NCI-H1092 treated with DMSO at 0.1 percent for 48 hours (cell line): ENCODE measurements at places on chromosomes 1 and 21.

DNA sequence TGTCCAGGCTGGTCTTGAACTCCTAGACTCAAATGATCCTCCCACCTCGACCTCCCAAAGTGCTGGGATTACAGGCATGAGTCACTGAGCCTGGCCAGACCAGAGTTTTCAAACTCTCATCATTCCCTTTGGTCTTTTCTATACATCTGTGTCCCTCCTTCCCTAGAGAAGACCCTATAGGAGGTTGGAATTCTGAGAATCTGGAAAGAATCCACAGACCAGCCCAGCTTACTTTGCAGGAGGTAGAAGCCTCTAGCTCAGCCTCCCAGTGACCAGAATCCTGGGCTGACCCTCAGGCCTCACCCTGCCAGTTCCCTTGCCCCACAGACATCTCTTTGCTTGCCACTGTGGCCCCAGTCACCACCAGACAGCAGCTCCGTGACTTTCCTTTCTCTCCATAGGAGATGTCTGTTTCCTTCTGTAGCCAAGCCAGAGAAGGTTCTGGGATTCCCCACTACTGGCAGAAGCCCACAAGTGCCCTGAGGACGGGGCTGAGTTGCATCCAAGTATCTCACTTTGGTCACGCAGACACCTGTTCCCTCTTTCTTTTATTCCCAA, 34.7 kb upstream of the KHDRBS1 start:
- no peak for DNase-seq

DNA sequence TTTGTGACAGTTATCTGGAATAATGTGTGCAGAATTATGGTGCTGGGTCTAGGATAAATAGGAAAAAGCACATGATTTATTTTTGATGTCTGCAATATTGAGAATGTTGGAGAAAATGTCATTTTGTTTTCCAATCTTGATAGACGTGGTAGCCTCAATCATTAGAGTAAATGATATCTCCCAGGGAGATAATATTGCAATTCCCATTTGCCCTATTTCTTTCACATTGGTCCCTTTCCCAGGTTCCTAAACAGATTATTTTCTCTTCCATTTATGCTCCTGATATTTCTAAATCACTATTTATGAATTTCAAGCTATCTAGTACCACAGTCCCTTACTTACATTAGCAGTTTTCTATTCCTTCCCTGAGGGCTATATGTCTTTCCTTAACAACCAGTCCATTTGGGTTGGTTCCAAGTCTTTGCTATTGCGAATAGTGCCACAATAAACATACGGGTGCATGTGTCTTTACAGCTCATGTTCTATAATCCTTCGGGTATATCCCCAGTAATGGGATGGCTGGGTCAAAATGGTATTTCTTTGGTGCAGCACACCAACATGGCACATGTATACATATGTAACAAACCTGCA, 447.3 kb downstream of the PLA2G4A start:
- DNase-seq = no peak

GRCh38 chr1:186806477-186806876, 22.3 kb upstream of the PLA2G4A start:
- no peak for DNase-seq

DNA sequence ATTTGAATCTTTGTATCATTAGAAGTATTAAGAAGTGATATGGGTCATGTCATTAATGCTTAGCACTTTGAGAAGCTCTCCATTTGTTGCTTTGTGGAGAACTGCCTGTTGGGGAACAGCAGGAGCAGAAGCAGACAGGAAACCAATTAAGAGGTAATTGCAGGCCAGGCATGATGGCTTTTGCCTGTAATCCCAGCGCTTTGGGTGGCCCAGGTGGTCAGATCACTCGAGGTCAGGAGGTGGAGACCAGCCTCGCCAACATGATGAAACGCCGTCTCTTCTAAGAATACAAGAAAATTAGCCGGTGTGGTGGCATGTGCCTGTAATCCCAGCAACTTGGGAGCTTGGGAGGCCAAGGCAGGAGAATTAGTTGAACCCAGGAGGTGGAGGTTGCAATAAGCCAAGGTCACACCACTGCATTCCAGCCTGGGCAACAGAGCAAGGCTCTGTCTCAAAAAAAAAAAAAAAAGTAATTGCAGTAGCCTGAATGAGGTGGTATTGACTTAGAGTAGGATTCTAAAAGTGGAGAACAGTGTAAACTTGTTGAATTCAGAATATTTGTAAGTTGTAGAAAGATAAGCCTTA, 57.8 kb upstream of the FASLG start:
- DNase-seq = no peak

- no peak for DNase-seq
Observed at GRCh38 chr21:42040411-42041180, 30.4 kb upstream of the ZBTB21 start.

GRCh38 chr1:85799737-85800136, 91.5 kb upstream of the ZNHIT6 start:
- DNase-seq = no peak

DNA sequence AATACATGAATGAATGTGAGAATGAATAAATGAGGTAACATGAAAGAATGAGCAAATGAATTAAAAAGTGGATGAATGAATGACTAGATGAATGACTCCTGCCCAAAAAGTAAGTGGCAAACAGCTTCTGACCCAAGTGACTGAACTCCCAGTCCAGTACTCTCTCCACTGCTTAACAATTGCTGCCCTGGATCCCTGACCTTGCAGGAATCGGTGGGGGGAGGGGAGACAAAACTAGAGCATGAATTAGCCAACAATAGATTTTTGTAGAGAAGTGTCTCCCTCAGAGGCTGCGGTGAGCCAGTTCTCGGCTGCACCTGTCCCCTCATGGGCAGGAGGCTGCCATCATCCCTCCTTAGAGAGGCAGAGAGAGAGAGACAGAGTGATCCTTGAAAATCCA, 5.9 kb upstream of the GRIK3 start:
- peak; percentile 58 for DNase-seq

DNA sequence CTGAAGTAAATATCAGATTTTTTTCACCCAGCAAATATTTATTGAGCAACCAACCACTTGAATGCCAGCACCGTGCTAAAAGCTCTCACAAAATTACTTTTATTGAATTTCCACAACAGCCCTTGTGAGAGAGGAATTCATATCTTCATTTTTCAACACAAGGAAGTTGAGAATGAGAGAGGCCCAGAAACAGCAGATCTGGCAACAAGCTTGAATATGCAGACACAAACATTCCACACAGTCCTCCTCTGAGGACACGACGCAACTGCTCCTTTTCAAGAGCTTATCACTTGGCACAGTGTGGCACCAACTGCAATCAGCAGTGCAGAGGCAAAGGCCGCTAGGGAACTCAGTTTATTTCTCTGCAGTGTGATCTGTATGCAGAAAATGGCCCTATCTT, 32.2 kb upstream of the IFNAR2 start:
- no peak for DNase-seq

DNA sequence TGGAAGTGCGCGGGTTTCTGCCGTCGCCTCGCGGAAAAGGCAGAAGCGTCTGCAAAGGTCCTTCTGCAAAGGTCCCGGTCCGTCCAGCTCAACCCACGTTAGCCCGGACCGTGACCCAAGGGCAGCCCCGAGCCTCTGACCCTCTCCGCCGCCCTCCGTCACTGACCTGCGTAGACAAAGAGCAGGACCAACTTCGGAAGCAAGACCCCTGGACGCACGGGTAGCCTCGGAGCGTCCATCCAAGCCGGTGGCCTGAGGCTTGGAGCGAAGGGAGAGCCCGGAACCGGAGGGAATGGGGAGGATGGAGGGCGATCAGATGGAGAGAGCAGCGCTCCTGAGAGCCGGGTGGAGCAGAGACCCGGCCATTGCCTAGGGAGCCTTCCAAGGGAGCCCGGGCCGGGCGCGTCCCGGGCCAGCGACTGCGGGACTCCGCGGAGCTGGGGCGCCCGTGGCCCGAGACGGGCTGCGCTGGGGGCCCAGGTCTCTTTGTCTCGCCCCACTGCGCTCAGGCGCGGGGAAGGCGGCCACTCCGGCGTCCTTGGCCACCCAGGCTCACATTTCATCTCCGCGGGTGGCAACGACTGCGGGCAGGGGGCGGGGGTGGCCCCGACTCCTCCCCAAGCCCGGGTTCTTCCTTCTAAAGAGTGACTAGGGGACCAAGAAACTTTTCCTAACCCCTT, at the start of gene CYYR1:
Gene CYYR1 (minus strand): TSS at position 585 of the 680 bp plus-strand sequence. CDS start 346 bp downstream, at position 239.
- peak; percentile 70 for DNase-seq

DNA sequence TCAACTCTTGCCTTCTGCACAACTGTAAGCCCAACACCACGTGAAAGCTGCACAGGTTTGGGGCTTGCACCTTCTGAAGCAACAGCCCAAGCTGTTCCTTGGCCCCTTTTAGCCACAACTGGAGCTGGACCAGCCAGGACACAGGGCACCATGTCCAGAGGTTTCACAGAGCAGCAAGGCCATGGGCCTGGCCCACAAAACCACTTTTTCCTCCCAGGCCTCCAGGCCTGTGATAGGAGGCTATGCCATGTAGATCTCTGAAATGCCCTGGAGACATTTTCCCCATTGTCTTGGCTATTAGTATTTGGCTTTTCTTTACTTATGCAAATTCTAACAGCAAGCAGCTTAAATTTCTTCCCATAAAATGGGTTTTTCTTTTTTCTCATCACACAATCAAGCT, 126.1 kb downstream of the SLC44A5 start:
- DNase-seq = no peak

DNA sequence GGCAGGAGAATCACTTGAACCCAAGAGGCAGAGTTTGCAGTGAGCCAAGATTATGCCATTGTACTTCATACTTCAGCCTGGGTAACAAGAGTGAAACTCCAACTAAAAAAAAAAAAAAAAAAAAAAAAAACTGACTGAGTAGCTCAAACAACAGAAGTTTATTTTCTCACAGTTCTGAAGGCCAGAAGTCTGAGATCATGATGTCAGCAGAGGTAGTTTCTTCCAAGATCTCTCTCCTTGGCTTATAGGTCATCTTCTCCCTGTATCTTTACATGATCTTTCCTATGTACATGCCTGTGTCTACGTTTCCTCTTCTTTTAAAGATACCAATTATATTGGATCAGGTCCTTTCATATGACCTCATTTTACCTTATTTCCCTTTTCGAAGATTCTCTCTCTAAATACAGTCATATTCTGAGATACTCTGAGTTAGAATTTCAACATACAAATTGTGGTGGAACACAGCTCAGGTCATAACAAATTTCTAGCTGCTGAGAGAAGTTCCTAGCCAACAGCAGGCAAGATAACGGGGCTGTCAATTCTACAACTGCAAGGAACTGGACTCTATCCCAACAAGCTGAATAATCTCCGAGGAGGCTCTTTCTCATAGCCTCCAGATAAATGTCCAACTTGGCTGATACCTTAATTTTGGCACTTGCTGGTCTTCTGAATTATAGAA, 187.7 kb upstream of the ADAMTS5 start:
- DNase-seq = no peak

GRCh38 chr1:67795179-67795912, 37.9 kb downstream of the GNG12 start:
- DNase-seq = no peak

DNA sequence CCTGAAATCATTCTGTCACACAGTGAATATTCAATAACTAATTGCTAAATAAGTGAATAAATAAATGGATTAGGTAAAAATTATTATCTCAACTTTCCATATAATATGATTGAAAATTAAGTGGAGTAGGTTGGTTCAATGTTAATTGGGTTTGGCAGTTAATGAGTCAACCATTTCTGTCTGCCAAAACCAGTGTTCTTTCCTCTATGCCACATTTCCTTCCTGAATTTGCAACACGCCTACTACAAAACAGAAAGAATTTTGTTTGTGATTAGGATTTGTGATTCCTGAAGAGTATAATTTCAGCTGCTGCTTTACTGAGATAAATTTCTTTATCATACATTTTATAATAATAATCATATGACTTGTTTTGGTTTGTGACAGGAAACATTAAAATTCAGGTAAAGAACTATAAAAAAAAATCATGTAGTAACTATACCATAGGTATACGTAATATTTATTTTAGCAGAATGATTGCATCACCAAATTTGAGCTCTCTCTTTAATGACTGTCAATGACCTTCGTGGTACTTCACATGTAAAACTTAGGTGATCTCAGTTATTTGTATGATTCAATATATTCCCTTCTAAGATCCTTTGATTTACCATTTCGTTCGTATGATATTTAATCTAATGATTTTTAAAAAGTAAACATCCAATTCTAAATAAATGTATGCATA, 241.3 kb downstream of the KCNT2 start:
- DNase-seq = no peak

DNA sequence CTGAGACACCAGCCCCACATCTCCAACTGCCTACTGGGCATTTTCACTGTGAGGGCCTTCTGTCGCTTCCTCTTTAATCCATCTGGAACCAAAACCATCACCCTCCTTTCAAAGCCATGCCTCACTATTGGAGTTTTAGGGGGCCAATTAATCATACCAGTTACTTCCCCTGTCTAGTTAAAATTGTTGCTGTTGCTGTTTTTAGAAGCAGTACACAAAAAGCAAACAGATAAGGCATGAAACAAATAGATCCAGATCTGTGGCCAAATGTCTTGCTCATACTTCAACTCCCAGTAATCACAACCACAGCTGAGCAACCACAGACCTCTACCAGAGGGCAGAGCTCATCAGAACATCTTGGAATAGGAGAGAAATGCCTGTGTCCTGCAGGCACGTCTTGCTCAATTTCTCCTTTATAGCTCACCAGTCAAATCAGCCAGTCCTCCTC, 133.8 kb upstream of the C1orf105 start:
- no peak for DNase-seq

DNA sequence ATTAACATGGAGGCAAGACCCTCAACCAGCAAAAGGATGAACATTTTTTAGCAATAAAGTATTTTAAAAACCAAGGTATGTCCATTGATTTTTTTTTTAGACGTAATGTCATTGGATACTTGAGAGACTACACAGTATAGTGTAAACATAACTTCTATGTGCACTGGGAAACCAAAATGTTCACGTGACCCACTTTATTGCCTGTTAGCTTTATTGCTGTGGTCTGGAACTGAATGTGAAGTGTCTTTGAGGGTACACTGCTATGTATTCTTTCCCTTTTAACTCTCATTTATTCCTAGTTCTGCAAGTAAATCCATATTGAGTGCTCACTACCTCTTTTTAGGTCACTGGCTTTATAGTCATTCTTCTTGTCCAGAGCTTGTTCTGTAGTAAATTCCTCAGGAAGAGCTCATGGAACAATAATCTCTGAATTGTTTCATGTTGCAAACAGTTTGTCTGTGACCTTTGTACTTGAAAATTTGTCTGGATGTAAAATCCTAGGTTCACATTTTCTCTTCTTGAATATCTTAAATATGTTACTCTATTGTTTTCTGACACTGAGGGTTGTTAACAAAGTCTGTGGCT, 20.6 kb downstream of the ABCD3 start:
- no peak for DNase-seq

DNA sequence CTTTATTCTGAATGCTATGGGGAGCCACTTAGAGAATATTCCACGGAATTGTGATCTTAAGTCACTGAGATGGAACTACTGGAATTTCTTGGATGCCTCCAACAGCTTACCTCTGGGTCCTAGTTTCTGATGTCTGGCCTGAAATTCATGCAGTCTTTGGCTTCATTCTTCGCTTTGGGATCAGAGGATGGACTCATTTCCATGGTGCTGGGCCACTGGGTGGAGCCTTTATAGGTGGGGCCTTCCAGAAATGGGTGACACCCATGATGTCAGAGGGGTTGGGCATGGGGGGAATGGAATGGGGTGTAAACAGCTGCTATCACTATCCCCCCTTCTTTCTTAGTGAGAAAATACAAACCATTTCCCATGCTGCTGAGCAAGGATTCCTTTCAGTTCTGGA, 73.7 kb upstream of the FGGY start:
- no peak for DNase-seq
